ENCODE measurements at places on chromosomes 16 and 17.
A peak's percentile ranks its signal among the peaks of the same experiment; 100 is the strongest.

GRCh38 chr16:80940069-80940856 is 66.4 kb downstream of the CMC2 start:
- DNase-seq = no peak

- no peak for DNase-seq
Measured at GRCh38 chr16:79045191-79045590, 555.3 kb downstream of the MAF start.

DNA sequence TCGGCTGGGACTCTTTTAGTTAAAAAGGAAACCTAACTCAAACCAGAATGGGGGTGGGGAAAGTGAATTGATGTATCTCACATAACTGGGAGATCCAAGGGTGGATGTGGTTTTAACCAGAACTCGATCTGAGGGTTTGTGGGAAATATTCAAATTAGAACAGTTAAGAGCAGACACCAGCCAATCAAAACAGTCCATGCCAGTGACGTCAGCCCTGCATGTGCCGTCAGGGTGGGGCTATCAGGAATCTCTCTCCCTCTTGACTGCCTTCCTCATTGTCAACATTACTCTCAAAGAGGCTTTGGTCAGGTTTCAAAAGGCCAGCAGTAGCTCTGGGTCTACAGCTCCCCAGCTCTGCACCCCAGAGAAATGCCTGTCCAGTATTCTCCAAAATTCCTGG is 94.2 kb upstream of the HSBP1 start:
- no peak for DNase-seq

- DNase-seq = no peak
Measured at GRCh38 chr17:68097161-68097805, 61.7 kb downstream of the KPNA2 start.

DNA sequence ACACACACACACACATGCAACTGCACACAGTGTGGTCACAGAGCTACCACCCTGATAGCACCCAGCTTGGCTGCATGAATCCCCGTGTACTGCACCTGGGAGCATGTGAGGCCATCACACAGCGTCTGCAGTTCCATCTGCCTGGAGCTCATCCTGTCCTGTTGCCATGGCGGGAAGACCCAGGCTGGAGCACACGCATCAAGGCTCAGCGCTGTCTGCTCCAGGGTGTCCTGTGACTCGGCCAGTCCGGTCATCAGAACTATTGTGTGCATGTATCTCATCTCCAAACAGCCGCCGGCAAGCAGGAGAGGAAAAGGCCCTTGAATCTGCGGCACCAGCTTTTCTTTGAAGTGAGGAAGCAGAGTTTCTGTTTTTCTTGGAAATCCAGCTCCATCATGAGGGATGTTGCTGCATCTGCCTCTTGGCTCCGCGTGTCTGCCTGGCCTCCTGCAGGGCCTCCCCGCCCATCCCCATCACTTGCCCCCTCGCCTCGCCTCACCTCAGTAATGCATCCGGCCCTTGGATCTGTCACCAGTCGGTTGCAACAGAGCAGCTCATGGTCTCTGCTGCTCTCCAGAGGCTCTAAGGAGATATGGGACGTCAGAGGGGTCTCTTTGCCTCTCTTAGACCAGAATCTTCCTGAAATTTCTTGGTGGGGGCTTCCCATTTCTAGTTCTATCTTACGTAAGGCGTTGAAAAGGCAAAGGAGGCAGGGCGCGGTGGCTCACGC is 23.7 kb downstream of the CACNG4 start:
- DNase-seq = no peak

- no peak for DNase-seq
Measured at GRCh38 chr17:1865252-1866037, 35.6 kb downstream of the RPA1 start.

DNA sequence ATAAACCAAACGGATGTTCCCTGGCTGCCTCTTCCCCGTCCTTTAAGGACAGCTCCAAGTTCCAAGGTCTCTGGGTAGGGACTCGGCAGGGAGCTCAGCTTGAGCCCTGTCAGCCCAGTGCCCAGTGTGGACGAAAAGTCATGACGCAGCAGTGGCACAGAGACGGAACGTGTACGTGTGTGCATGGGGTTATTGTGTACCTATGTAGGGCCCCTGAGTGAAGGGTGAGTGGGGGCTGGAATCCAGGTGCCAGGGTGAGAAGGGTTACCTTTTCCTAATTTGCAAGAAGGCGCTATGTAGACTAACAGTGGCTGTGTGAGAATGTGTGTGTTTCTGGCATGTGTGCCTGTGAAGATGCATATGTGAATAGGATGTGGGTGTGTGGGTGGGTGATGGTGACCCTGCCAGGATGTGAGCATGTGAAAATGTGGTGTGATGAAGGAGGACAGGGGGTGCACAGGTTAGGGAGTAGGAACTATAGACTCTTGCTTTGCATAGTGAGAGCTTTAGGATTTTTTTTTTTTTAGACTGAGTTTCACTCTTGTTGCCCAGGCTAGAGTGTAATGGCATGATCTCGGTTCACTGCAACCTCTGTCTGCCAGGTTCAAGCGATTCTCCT is 6.0 kb downstream of the SCN4A start:
- no peak for DNase-seq

DNA sequence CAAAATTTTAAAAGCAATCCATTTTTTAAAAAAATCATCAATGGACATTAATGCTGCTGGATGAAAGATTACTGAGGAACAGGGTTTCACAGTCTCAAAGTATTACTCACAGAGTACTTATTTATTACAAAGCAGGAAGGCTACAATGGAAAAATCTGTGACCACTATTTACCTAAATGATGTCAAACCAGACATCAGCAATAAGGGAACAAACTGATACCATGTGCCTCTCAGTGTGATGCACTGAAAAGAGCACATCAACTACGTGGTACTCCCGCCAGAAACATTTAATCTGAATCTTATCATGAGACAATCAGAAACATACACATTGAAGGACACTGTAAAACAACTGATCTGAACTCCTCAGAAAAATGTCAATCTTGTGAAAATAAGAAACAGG is 124.2 kb downstream of the PARN start:
- DNase-seq = no peak

DNA sequence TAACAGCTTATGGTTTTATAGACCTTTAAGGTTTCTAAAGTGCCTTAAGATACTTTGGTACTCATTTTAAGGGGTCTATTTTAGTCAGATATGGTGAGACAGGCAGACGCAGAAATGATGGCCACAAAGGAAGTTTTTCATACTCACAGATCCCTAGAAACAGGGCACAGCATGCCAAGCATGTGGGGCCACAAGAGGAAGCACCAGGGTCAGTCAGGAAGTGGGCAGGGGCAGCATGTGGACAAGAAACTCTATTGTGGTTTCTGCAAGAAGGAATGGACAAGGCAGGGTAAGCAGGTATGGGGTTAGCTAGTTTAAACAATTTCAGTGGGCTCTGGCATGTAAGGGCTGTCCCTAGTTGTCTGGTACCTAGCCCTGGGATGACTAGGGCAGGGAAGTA is 8.5 kb downstream of the EFCAB3 start:
- no peak for DNase-seq

GRCh38 chr17:62090021-62090824 is 25.1 kb upstream of the MED13 start:
- no peak for DNase-seq

- no peak for DNase-seq
Measured at GRCh38 chr17:18117982-18118975, 9.7 kb downstream of the MYO15A start.

GRCh38 chr17:4003501-4004421 is 39.5 kb upstream of the ATP2A3 start:
- DNase-seq = no peak

- no peak for DNase-seq
Measured at GRCh38 chr16:67024384-67025209, 4.4 kb upstream of the CBFB start.

- DNase-seq = no peak
Measured at GRCh38 chr16:70493802-70494201, 29.6 kb downstream of the COG4 start.

GRCh38 chr16:67329901-67330300 is 3.3 kb downstream of the LRRC36 start:
- no peak for DNase-seq

DNA sequence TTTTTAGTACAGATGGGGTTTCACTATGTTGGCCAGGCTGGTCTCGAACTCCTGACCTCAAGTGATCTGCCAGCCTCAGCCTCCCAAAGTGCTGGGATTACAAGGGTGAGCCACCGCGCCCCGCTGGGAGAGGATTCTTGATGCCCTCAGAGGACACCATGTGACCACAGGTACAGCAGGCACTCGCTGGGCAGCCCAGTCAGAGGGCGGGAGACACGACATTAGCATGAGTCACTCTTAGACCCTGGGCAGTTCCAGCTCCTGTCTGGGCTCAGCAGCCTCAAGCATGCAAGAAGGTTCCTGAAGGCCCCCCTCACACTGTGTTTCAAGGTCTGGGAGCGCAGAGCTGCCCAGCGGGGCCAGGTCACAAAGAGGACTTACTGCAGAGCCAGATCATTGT is 11.9 kb downstream of the STAC2 start:
- DNase-seq = no peak

- DNase-seq = no peak
Measured at GRCh38 chr16:55203570-55203969, 120.4 kb upstream of the IRX6 start.

DNA sequence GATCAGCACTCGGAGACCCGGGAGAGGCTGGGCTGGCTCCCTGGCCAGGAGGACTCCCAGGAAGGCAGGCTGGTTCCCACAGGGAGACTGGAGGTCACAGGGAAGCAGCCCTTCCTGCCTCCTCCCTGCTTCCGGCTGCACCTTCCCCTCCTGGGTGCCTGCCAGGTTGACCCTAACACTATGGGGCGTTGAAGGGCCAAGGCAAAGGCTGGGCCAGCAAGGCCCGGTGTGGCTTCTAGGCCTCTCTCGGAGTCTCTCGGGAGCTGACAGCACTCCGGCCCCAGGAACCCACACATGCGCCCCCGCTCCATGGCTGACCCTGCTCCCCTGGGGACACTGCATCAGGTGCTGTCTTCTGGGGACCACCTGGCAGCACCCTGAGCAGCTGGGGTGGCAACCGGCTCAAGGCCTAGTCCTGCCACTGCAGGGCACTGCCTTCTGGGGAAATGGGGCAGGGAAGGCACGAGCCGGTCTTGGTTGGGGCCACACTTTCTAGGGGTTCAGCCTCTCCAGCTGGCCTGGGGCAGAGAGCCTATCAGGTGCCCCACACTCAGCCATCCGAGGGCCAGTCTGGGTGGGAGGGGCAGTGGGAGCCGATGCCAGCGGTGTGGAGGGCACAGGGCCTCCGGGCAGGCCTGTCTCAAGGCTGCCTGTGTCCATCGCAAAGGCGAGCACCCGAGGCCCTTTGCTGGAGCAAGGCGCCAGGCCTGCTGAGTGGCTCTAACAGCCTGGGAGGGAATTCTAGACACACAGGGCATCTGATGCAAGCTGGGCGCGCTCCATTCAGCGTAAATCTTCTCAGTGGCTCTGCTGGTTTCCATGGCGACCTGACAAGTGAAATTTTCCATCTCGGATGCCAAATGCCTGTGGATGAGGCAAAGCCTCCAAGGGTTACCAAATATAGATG is 5.6 kb upstream of the MTSS2 start:
- DNase-seq = peak; percentile 35

- DNase-seq = no peak
Measured at GRCh38 chr17:50605429-50605828, 29.3 kb upstream of the ABCC3 start.

Measured in C1 segment of cervical spinal cord (tissue), 14 donors.